ENCODE measurements at places on chromosomes 12 and 14.

- DNase-seq, result no peak
Measured at GRCh38 chr12:41905759-41906297, 238.8 kb downstream of the GXYLT1 start.

DNA sequence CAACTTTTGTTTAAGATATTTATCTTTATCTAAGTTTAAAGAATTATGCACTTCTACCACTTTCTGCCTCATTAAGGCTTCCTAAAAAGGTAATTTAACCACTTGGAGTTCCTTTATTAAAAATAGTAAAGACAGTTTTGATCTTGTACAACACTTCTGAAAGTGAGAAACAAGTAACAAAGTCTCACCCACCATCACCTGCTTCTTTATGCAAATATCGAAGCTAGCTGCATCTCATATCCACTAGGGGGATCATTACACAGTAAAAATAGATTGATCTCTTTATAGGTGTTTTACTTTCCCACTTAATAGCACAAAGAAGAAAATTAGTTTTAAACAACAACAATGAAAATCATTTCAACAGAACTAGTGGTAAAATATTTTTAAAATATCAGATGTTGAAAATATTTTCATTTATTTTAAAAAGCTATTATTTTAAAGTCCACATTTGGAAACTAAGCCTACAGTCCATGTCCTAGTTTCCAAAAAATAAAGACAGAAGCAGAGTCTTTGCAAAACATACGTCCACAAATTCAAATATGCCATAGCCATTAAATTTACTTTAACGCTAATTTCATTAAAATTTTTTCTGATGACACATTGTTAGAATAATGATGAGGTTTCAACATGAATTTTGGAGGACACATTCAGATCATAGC, 160.0 kb upstream of the SOX5 start:
- DNase-seq, result no peak

DNA sequence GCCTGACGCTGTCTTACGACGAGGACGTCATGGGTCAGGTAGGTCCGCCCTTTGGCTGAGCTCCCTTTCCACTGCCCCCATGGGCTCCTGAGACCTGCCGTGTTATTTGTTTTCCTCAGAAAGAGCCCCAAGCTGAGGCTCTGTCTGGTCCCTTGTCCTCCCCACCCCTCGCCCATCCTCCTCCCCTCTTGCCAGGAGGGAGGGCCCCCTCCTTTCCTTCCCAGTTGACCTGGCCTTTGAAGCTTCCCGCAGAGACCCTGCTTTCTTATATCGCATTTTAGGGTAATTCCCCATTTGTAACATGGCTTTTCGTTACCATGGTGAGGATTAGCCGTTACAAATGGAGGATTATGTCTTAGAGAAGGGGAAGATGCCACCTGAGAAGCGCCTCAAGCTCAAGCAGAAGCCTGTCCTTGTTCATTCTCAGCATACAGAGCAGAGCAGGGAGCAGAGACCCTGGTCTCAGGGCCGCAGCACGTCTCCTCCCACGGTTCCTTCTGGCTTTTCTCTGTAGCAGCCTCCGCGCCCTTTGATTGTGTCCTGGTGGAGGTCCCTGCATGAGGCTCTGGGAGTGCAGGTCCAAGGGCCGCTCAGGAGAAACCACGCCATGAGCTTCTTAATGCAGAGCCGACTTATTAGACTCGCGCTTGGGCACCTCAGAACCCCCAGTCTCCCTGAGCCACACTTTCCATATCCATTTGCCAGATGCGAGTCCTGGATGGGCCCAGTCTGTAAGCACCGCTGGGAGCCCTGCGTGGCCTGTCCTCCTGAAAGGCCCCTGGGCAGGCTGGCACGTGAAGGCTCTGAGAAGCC, 47.2 kb downstream of the UBE3B start:
- no peak for DNase-seq

DNA sequence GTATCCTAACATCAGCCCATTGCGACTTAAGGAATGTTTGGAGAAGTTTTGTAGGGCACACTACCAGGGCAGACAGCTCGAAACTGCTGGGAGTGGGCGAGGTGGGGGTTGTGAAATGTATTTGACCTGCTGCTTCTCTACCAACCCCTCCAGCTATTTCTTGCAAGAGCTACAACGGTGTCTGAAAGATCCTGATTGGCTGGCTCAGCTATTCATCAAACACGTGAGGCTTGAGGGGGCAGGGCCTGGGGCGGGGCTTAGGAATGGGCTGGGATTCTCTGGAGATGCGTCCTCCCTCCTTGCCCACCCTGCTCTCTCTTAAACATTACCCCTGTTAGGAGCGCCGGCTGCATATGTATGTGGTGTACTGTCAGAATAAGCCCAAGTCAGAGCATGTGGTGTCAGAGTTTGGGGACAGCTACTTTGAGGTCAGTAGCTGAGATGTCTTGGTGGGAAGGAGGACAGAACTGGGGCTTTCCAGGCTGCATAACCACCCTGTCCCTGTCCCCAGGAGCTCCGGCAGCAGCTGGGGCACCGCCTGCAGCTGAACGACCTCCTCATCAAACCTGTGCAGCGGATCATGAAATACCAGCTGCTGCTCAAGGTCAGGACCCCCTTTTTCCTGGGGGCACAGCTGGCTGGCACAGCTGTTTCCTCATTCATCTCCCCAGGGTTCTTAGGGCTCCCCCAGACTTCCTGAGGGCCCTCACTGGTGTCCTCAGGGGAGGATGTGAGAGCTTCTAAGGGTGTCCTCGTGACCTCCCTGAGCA, 3.1 kb downstream of the ARHGEF25 start:
- DNase-seq, result no peak

DNA sequence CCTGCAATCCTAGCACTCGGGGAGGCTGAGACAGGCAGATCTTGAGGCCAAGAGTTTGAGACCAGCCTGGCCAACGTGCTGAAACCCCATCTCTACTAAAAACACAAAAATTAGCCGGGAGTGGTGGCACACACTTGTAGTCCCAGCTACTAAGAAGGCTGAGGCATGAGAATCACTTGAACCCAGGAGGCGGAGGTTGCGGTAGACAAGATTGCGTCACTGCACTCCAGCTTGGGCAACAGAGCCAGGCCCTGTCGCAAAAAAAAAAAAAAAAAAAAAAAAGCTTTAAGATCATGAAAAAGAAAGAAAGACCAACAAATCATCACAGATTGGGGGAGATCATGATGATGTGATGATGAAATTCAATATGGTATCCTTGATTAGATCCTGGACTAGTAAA, 30.6 kb downstream of the WDR89 start:
- no peak for DNase-seq

DNA sequence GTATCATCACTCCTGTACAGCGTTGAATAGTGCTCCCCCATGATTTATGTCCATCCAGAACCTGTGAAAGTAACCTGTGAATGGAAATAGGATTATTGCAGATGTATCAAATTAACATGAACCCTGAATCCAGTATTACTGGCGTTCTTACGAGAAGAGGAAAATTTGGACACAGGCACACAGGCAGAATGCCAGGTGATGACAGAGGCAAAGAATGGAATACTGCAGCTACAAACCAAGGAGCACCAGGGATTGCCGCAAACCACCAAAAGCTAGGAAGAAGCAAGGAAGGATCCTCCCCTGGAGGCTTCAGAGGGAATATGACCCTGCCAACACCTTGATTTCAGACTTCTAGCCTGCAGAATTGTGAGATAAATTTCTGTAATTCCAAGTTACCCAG, 113.5 kb upstream of the EGLN3 start:
- no peak for DNase-seq

- no peak for DNase-seq
Measured at GRCh38 chr14:71586131-71586897, 345.9 kb upstream of the RGS6 start.

DNA sequence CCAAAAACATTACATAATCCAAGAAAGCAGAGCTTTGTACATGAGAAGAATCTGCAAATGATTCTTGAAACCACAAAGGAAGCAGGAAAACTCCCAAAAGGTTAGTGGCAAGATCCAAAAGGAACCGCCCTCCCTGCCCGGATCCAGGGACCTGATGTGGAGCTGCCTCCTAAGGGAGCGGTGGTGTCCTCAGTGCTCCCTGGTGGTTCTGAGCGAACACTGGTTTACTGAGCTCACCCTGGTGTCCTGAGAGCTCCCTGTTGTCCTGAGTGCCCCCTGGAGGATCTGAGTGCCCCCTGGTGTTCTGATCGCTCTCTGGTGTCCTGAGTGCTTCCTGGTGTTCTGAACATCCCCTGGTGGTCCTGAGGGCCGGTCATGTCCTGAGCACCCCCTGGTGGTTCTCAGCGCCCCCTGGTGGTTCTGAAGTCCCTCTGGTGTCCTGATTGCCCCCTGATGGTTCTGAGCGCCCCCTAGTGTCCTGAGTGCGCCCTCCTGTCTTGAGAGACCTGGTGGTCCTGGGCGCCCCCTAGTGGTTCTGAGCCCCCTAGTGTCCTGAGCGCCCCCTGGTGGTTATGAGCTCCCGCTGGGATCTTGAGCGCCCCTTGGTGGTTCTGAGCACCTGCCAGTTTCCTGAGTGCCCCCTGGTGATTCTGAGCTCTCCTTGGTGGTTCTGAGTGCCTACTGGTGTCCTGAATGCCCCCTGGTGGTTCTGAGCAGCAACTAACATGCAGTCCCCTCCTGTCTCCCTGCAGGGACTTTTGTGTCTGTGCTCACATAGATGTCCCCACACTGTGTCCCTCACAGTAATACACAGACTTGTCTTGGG, 891.1 kb downstream of the TMEM121 start:
- peak; percentile 77 for DNase-seq

DNA sequence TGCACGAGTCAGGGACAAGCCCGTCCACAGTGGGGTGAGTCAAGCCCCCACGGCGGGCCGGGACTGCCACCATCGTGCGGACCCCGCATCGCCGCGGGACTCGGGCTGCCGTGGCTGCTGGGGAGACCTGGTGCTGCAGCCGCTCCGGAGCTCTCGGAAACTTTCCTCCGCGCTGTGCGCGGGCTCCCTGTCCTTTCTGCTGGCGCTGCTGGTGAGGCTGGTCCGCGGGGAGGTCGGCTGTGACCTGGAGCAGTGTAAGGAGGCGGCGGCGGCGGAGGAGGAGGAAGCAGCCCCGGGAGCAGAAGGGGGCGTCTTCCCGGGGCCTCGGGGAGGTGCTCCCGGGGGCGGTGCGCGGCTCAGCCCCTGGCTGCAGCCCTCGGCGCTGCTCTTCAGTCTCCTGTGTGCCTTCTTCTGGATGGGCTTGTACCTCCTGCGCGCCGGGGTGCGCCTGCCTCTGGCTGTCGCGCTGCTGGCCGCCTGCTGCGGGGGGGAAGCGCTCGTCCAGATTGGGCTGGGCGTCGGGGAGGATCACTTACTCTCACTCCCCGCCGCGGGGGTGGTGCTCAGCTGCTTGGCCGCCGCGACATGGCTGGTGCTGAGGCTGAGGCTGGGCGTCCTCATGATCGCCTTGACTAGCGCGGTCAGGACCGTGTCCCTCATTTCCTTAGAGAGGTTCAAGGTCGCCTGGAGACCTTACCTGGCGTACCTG, 1.1 kb downstream of the PDE3A start:
- no peak for DNase-seq

- DNase-seq, result no peak
Measured at GRCh38 chr12:1185460-1186182, 194.6 kb downstream of the ERC1 start.

- DNase-seq, result no peak
Measured at GRCh38 chr12:43306066-43306465, 245.9 kb downstream of the ADAMTS20 start.

GRCh38 chr14:100108042-100108825, 43.0 kb downstream of the EVL start:
- peak; percentile 88 for DNase-seq

- DNase-seq, result no peak
Measured at GRCh38 chr14:34355584-34356263, 106.3 kb downstream of the SPTSSA start.

- DNase-seq, result no peak
Measured at GRCh38 chr12:111216387-111217159, 152.3 kb downstream of the PHETA1 start.

DNA sequence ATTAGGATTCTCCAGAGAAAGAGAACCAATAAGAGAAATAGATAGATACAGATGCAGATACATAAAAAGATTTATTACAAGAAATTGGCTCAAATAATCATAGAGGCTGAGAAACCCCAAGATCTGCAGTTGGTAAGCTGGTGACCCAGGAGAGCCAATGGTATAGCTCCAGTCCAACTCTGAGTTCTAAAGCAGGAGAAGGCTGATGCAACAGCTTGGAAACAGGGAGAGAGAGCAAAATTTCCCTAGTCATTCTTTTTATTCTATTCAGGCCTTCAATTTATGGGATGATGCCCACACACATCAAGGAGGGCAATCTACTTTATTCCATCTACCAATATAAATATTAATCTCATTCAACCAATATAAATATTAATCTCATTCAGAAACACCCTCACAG, 218.2 kb downstream of the PRKD1 start:
- DNase-seq, result no peak

DNA sequence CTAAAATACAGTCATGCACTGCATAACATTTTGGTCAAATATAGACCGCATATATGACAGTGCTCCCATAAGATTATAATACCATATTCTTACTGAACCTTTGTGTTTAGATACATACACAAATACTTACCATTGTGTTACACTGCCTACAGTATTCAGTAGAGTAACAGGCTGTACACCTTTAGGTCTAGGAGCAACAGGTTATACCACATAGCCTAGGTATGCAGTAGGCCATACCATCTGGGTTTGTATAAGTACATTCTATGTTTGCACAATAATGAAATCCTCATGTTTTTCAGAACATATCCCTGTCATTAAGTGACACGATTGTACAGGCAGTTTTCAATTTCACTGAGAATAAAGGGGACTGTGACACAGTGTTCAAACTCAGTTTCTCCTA, 22.3 kb downstream of the KDM5A start:
- no peak for DNase-seq

DNA sequence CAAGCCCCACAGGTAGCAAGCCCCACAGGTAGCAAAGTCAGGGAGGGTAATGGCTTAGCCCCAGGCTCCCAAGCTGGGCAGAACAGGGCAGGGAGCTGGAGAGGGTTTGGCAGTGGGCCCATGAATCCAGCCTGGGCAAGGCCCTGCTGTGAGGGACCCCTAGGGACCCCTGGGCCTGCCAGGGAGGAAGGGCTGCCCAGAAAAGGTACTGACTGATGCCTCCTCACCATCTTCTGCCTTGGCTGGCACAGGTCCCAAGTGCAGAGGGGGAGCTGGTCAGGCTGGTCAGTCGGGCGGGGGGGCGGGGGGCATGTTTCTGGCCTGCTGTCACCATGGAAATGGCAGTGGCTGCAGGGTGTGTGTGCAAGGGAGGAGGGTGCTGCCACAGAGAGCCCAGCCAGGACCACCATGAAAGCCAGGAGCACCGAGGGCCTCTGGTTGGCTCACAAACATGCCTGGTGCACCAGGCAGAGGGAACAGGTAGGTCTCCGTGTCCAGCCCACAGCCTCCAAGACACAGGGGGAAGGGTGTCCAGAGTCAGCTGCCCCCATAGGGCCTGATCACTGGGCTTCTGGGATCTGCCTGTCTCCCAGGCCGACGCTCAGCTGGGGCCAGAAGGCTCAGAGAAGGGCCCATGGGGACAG, 1.5 kb upstream of the CRIP2 start:
- no peak for DNase-seq

All from central memory CD8-positive, alpha-beta T cell (primary cell).